ENCODE measurements at places on chromosomes 4 and X. TPM values are rescaled to one million over a fixed set of nuclear protein-coding genes. Genes with fewer than 3 reads are reported as not detected.

CD38 gene
- total RNA-seq = under 0.01 TPM

STATH gene
- total RNA-seq = not detected

OTC gene
- not detected for total RNA-seq

JCHAIN gene
- 2.0 TPM for total RNA-seq

Measured in regular cardiac myocyte (primary cell).